ENCODE measurements at places on chromosomes 11 and 22.

- DNase-seq = peak; percentile 96
Observed at GRCh38 chr22:28882878-28883656, at the start of gene ZNRF3. Gene ZNRF3 (plus strand): TSS chr22:28883572. CDS start chr22:28883767, 195 bp downstream.

- peak; percentile 10 for DNase-seq
Observed at GRCh38 chr11:95498722-95499425, 267.9 kb upstream of the SESN3 start.

DNA sequence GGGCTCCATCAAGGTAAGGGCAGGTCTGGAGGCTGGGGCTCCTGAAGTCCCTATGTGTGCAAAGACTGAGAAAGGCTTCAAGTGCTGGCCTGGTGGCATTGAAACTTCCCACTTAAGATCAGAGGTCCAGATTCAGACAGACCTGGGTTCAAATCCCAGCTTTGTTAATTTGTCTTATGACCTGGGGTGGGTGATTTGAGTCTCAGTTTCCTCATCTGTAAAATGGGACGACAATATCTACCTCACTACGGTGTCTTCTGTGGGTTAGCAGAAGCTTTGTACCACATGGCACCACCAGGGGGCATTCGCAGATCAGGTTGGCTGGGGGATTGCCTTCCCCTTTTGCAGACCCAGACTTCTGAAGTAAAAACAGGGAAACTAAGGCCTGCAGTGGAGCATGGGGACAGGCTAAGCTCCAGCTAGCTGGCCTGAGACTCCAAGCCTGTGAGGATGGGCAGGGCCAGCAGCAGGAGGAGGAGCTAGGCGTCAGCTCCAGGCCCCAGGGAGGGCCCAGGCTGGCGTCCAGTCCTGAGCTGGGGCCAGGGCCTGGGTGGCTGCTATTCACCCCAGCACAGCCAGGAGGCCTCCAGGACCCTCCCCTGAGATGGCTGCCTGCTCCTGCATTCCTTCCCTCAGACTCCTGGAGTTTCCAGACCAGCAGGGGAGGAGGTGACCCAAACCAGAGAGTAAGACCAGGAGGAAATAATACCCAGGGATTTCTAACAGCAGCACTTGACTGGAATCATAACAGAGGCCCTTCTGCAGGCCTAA, 1.5 kb downstream of the CASTOR1 start:
- peak; percentile 79 for DNase-seq

DNA sequence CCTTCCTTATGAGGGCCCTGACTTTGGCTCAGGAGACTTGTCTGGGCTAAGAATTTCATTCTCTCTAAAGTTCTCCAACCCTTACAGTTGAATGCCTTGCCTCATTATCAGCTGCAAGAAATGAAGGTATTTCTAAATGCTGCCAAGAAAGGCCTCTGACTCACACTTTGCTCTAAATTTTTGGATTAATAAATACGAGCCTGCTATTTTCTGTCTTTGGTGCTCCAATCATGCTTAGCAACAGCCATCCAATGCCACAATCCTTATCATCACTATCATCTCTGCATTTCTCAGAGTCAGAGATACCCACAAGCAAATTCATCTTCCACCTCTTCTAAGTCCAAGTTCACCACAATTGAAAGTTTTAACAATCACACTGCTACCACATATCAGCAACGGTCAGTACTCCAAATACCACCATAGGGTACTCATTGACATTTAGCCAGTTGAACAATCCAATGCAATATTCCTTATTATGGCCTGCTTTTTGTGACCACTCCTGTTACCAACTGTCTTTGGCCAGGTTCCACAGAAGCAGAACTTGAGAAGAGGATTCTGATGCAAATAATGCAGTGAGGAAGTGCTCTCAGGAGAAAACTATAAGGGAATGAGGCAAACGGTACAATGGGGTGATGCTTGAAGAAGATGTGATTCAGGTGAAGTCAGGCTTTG, 5.7 kb downstream of the PATE2 start:
- no peak for DNase-seq

- no peak for DNase-seq
Observed at GRCh38 chr11:66228521-66228920, 39.9 kb upstream of the RAB1B start.

DNA sequence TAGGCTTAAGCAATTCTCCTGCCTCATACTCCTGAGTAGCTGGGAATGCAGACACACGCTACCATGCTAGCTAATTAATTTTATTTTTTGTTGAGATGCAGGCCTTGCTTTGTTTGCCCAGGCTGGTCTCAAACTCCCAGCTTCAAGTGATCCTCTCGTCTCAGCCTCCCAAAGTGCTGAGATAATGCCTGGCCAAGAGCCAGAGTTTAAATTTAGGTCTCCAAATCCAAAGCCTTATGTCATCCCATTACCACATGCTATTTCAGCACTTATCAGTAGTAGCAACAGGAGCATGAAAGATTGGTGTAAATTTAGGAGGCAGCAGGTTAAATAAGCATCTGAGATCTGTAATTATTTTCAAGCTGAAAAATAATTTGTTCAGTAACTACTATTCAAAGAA, 326.1 kb upstream of the ANO5 start:
- DNase-seq = no peak

GRCh38 chr22:46428171-46428570, 92.7 kb downstream of the TRMU start:
- DNase-seq = no peak

- DNase-seq = peak; percentile 11
Observed at GRCh38 chr11:7348432-7349304, 97.0 kb downstream of the SYT9 start.

- no peak for DNase-seq
Observed at GRCh38 chr22:22151308-22151707, 93.3 kb upstream of the VPREB1 start.

- no peak for DNase-seq
Observed at GRCh38 chr22:30887453-30887852, 81.1 kb downstream of the MORC2 start.

- no peak for DNase-seq
Observed at GRCh38 chr11:27085605-27086004, 45.0 kb downstream of the BBOX1 start.

DNA sequence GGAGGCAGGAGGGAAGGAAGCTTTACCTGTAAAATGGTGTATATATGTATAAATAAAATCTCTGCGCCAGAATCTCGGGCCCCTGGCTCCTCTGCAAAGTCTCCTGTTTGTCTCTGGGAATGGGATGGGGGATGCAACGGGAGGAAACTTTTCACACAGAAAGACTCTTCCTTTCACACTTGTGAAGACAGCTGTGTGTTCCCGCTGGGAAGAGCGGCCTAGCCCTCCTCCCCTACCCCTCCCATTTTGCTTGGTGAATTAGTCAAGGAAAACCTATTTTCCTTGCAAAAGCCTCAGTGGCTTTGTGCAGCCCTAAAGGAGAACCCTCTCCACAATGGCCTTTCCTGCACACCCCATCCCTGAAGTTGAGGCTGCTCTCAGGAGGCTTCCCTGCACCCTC, 9.4 kb upstream of the IGF2 start:
- DNase-seq = no peak

DNA sequence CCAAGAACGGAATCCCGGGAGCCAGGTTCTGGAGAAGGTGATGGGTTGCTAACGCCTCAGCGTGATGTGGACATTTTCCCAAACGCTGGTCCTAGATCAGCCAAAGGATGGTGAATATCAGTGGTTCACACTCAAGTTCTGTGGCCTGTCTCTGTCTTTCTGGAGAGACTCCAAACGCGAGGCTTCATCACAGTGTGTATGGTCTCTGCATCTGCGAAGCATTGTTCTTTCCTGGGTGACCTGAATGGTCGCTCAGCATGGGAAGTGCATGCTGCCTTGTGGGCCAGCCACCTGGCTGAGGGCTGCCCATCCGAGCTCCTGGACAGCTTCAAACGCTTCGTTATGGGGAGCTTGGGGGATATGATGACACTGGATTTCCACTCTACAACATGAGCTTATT, 810.0 kb downstream of the TBC1D22A start:
- DNase-seq = no peak

- DNase-seq = no peak
Observed at GRCh38 chr11:118913411-118914125, 12.2 kb downstream of the BCL9L start.

GRCh38 chr11:12808519-12808918, 134.3 kb downstream of the TEAD1 start:
- no peak for DNase-seq

GRCh38 chr11:45238724-45239123, 47.4 kb downstream of the SYT13 start:
- DNase-seq = no peak

DNA sequence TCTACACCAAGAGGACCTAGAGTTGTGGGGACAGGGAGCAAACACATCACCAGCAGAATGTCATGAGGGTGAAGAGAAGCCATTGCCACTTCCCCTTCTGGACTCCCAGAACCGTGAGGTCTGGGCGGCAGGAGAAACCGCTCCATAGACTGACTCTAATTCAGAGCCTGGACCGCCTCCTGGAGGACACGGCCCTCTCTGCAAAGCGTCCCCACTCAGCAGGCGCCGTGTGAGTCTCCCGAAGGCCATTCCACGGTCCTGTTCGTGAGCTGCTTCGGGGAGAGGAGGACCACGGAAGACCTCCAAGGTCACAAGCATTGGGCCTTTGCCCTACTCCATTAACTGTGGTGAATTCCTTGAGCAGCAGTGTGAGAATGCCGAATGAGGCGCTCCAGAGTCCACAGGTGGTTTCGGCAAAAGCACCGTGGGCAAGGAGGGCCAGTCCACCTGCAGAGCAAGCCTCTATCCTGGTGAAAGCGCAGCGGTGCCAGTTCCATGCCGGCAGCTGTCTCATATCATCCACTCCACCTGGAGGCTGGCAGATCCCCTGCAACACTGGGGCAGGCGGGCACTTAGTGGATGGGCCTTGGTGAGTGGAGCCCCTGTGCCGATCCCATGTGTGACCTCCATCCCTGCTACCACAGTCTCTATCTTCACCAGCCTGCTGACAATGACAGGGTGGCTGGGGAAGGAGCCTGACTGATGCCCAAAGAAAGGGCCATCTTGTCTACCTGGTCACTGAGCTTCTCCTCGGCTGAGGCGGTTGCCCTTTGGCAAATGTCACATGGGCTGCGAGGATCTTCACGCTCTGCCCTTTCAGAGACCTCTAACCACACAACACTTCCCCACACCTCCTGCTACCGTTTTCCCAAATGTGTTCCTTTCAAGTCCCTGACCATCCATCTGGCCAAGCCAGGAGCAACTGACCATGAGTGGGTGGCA, 7.5 kb downstream of the C11orf21 start:
- no peak for DNase-seq

- no peak for DNase-seq
Observed at GRCh38 chr11:14768526-14769188, 123.4 kb downstream of the CYP2R1 start.

GRCh38 chr22:24992946-24993345, 40.4 kb downstream of the KIAA1671 start:
- no peak for DNase-seq

- DNase-seq = no peak
Observed at GRCh38 chr11:120137611-120138521, at the start of gene TRIM29. Gene TRIM29 (minus strand): TSS chr11:120138113. CDS start chr11:120138031, 82 bp downstream.

- DNase-seq = no peak
Observed at GRCh38 chr11:46333394-46333947, 13.8 kb upstream of the DGKZ start.

GRCh38 chr11:93821617-93822016, 28.8 kb downstream of the VSTM5 start:
- DNase-seq = no peak

DNA sequence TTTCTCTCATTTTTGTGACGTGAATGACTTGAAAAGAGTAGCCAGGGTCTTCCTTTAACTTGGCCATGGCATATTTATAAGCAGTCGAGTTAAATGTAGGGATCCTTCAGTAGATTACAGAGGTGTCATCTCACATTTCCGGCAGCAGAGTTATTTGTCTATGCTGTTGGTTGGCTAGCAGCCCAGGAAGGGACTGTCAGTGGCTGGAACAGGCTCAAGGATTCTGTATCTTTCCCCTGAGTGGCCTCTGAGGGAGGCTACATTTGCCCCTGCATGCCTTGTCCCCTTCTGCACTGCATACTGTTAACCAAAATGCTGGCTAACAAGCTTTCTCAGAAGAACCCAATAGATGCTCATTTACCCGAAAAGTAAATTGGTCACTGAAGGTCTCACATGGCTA, 187.6 kb downstream of the PGR start:
- DNase-seq = no peak

- no peak for DNase-seq
Observed at GRCh38 chr11:15565880-15566279, 451.2 kb downstream of the INSC start.

GRCh38 chr22:37710675-37711074, 13.8 kb downstream of the TRIOBP start:
- no peak for DNase-seq

GRCh38 chr11:134656861-134657540, 245.0 kb upstream of the B3GAT1 start:
- DNase-seq = no peak

DNA sequence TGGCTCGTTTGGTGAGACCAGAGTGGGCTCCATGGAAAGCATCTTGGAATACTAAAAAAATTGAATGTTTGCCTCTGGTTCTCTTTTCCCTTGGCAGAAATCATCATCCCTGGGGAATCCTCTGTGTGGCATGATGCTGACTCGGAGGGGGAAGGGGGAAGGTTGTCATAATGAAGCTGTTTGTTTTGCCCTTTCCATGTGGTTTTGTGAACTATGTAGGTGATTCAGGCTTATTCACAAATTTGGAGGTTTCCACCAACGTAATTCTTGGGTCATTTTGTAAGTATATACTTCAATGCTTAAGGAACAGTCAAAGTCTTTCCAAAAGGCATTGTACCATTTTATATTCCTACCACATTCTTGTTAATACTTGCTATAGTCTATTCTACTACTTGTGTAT, 754.0 kb upstream of the FAT3 start:
- no peak for DNase-seq

GRCh38 chr11:2310786-2311352, 9.1 kb downstream of the TSPAN32 start:
- DNase-seq = no peak

GRCh38 chr11:18294862-18295261, 27.1 kb downstream of the HPS5 start:
- no peak for DNase-seq

DNA sequence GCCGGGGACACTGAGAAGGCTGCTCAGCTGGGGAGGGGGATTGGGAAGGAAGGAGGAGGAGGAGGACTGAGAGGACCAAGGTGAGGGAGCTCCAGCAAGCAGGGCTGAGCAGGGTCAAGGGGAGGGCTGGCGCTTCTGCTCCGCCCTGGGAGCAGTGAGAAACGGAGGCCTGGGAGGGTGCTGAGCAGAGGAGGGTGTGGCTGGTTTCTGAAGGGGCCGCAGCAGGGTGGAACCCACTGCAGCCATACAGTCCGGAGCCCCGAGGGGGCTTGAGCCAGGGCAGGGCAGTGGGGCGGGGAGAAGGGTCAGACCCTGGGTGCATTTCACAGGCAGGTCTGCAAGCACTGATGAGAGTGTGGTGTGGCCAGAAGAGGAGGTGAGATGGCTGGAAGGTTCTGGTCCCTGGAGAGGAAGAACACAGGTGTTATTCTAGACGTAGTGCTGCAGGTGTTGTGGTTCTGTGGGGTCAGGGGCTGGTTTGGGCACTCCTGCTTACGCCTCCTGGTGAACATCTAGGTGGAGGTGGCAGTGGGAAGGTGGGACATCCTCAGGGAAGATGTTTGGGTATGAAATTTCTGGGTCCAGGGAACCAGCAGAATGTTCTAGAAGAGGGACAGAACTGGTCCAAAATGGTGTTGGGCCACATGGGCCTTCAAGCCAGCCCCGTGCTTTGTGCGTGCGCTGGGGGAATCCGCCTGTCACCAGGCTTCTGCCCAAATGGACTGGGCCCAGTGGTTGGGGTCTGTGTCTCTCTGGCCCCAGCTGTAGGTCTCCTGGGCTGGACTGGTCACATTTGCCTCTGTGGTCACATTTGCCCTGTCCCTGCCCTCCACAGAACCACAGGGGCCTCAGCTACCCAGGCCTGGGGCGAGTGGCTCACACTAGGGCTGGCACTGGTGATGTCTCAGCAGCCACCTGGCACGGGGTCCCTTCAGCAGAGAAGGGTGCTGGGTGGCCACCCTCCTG, 714.7 kb downstream of the BRD1 start:
- no peak for DNase-seq

Measured in nephron progenitor cell (in vitro differentiated cells).